ENCODE measurements at places on chromosomes 7 and 10.

DNA sequence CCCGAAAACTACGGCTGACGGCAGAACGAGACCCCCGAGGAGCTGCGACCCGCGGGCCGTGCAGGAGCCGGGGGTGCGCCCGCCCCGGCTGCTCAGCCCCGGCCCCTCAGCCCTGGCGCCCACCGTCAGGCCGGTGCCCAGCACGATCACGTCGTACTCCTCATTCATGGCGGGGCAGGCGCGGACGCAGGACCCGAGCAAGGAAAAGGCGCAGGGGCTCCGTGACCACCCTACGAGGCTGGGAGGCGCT is 218 bp downstream of the GDI2 start:
- DNase-seq, result no peak

DNA sequence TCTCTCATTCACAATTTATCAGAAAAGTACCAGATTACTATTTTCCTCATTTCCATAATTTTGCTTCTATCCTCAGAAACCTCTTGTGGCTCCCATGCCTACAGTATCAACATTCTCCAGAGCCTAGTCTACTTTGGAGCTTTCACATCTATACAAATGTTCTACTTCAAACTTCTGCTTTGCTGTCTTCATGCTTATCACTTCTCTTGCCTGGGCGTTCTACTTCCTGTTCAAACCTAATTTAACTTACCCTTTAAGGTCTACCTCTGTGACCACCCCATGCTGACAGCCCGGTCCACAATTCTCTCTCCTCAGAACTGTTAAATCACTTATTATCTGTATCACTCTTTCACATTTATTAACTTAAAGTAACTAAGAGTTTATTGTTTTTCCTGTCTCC is 6.1 kb upstream of the PTPN12 start:
- DNase-seq, result no peak

- no peak for DNase-seq
Measured at GRCh38 chr7:77664715-77665114, 31.5 kb upstream of the RSBN1L start.

GRCh38 chr7:8938044-8938805 is 504.8 kb downstream of the NXPH1 start:
- no peak for DNase-seq

GRCh38 chr10:3085785-3086567 is 18.6 kb downstream of the PFKP start:
- no peak for DNase-seq

DNA sequence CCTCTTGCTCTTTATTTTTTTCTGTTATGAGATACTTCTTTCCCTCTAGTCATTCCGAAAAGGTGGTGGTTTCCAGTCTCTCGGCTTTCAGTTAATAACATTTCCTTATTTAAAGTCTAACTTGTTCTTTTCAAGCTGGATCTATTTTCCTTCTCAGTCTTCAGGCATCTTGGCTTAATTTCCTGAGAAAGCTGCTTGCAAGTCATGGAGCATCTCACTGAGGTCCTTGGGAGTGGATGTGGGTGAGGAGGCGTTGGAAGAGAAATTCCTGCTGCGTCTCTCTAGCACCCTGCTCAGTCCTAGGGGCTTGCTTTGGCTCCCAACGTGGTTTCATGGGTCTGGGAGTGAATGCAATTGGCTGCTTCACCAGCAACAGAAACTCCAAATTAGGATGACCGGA is 210.2 kb upstream of the MKI67 start:
- DNase-seq, result no peak

DNA sequence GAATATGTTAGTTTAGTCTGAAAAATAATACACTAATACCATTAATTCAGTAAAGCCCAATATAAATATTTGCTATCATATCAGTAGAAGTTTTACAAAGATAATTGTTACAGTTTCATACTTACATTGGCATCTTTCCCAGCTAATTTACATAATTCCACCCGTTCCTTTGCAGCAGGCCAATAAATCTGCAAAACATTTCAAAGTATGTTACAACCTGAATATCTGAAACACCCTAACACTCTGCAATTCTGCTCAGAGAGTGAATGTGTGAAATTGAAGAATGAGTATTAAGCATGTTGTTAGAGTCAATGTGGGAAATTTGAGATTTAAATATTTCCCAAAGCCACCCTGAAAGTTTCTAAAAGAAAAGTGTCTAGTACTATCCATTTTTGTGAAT is 105.5 kb downstream of the SEMA3D start:
- DNase-seq, result no peak

GRCh38 chr7:20952916-20953315 is 166.2 kb upstream of the SP8 start:
- DNase-seq, result no peak

- no peak for DNase-seq
Measured at GRCh38 chr7:121761399-121761798, 111.6 kb upstream of the PTPRZ1 start.

GRCh38 chr10:72080042-72080975 is 8.0 kb downstream of the SPOCK2 start:
- DNase-seq, result no peak

DNA sequence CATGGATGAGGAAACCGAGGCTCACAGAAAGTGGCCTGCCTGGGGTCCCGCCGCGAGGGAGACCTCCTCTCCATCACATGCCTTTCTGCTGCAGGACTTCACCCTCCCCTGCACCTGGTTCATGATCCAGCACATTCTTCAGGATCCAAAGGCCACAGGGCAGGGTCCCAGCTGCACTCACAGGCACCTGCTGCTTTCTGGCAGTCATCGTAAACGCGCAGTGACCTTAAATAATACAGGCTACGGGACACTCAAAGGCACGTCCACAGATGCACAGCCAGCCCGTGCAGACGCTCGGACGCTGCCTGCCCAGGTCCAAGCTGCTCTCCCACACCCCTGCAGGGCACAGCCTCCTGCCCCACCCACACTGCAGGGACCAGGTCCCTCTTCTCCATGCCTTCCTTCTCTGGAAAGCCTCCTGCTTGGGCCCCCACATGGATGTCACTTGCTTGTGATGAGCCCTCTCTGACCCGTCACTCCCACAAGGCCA is 49.9 kb downstream of the CALML3 start:
- DNase-seq, result no peak

DNA sequence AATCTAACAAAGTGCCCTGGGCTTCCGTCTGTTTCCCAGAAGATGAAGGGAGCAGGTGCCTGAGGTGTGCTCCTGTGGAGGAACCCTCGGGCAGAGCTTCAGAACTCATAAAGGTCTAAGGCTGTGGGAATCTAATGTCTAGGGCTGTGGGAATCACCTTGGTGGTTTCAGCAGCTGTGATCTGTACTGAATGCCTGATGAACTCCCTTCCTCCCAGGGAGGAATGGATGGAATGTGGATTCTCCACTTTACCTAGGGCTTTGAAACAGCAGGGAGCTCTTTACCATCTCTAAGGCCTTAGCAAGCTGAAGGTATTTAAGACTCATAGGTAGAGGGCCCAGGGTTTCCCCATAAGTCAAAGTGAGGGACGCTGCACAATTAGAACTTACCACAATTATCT is 36.0 kb upstream of the SEMA3E start:
- DNase-seq, result no peak

DNA sequence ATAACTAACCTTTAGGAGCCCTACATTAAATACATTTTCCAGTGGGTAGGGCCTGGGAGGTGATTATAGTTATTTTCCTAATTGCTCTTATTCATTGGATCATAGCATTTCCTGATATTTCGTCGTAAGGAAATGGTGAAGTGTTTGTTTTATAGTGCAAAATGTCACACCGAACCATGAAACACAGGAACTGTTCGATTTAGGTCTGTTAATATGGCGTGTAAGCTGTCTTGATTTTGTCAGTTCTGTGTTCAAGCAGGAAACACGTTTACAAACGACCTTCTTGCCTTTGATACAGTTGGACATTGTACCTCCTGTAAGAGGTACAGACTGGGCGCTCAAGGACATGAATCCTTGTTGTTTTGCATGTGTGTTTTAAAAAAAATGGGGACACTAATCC is 14.8 kb downstream of the RBM17 start:
- no peak for DNase-seq

GRCh38 chr7:74138945-74139843 is 35.0 kb upstream of the EIF4H start:
- no peak for DNase-seq

DNA sequence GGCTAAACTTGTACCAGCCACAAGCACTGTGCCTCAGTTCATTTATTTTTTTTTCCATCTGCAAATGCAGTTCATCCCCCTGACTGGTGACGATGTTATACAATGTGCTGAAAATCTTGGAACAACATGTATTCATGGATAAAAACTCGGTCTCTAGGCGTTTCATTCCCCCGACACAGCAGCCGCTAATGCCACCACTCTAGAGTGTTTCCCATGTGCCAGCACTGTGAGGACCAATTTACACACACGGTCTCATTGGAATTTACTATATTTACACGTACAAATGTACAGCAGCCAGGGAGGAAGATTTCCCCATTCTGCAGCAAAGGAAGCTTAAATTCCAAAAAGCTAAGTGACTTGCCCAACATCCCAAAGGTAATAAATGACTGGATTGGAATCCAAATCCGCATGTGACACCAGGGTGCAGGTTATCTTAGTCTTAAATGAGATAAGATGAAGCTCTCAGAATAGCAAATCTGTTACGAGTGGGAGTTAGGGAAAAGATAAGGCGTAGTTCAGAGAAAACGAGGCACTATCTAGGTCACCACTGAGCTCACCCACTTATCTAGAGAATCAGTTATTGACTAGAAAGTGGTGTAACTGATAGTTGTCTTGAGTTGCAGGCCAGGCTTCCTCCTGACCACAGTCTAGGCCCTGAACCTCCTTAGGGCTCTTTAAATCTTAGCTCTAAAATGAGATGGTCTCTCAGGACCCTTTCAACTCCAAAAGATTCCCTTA is 36.7 kb downstream of the FAM107B start:
- DNase-seq, result no peak

DNA sequence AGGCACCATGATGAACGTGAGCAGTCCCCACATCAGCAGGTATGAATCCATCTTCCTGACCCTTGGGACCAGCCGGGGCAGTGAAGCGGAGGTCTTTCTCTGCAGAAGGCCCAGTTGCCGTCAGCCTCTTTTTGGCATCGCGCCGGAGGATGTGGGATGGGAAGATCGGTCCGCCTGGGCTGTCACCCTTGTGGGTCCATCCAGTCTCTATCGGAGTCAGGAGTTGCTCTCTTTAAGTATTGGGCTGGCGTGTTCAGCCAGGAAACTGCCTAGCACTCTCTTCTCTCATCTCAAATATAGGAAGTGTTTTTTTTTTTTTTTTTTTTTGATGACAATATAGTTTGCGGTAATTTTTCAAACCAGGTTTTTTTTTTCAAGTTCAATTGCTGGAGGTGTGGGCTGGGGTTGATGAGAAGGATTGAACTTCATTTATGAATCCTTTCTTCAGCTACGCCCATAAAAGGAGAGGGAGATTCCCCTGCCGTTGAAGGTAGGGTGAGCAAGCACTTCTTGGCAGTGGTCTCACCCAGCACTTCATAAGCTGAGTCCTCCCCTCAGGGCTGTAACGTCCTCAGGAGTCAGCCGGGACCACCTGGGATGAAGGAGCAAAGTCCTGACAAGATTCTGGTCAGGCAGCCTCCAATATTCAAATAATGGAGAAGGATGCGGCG is at the start of gene IL2RA:
Gene IL2RA, minus strand, starts transcription at position 267 of the 671 bp plus-strand sequence. Its CDS starts 216 bp downstream, at position 51.
- peak; percentile 15 for DNase-seq

DNA sequence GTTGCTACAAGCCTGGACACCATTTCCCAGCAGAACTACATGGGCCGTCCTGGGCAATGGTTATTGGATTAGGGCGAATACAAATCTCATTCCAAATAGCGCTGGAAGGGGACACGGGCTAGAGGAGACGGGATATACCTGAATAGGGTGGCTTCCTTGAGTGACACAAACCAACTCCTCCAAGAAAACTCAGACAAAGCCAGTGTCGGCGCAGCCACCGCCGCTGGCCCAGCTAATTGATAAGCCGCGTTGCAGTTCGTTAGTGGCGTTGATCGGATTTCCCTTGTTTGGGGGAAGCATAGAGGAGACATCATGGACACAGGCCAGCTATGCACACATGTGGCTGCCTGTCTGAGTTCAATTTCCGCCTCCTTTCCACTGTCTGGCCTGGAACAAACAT is 55.7 kb downstream of the EBF3 start:
- DNase-seq, result no peak

- no peak for DNase-seq
Measured at GRCh38 chr10:3775696-3776551, 9.1 kb downstream of the KLF6 start.

DNA sequence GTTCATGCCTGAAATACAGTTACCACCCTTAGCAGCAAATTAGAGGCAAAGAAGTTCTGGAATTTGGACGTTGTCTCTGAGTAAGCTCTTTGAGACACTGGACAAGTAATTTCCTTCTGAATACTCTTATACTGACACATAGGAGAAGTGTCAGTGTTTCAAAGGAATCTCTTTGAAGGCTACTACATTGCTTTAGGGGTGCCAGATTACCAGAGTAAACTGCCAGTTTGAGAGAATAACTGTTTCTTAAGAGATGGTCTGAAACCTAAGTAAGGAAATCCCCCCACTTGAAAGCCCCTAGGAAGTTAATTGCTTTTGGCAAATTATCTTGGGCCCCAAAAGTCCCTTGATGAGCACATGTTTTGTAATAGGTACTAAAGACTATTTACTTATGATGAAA is 3.4 kb downstream of the FAS start:
- no peak for DNase-seq

DNA sequence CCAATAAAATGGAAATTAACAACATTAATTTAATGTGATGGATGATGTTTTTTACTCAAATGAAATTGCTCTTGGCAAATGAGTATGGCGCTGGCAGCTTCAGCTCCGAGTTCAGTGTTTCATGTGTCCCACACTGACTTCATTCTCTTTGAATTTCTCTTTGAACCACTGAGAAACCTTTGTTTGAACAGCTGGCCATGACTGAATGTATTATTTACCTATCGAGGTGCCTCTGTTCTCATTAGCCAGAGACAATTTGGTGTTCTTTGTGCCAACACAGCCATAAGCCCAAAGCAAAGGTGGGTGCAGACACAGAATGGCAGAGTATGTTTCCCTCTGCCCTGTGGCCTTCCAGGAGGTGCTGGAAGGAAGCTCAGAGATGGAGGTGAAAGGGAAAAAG is 42.1 kb downstream of the TMEM178B start:
- DNase-seq, result no peak

- no peak for DNase-seq
Measured at GRCh38 chr7:100629117-100629716, 12.1 kb downstream of the TFR2 start.

GRCh38 chr10:123135415-123136141 is at the start of gene HMX3:
HMX3 (plus strand) TSS chr10:123135970; CDS start chr10:123136051, 81 bp downstream.
- no peak for DNase-seq

- no peak for DNase-seq
Measured at GRCh38 chr7:87886875-87887274, 10.6 kb downstream of the DBF4 start.

DNA sequence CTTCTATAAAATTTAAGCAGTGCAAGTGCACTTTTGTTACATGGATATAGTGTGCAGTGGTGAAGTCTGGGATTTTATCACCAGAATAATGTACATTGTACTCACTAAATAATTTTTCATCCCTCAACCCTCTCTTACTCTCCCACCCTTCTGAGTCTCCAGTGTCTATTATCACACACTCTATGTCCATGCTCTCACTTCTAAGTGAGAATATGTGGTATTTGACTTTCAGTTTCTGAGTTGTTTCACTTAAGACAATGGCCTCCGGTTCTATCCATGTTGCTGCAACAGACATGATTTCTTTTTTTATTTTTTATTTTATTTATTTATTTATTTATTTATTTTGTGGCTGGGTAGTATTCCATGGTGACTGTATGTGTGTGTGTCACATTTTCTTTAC is 855.9 kb upstream of the PHF14 start:
- DNase-seq, result no peak

Measured in activated gamma-delta T cell (primary cell).